ENCODE measurements at places on chromosomes 4 and X. TPM values are rescaled to one million over a fixed set of nuclear protein-coding genes. Genes with fewer than 3 reads are reported as not detected.

- peaks cover 2% of the 10 kb centered on the region for H3K4me1 ChIP-seq
- no peaks in the 10 kb centered on the region for H3K36me3 ChIP-seq
- DNase-seq = no peak
- no peak overlapping the region for H3K4me3 ChIP-seq
- H3K27ac ChIP-seq = no peak overlapping the region
Measured at GRCh38 chr4:158540125-158540907, 18.6 kb downstream of the RXFP1 start.

DNA sequence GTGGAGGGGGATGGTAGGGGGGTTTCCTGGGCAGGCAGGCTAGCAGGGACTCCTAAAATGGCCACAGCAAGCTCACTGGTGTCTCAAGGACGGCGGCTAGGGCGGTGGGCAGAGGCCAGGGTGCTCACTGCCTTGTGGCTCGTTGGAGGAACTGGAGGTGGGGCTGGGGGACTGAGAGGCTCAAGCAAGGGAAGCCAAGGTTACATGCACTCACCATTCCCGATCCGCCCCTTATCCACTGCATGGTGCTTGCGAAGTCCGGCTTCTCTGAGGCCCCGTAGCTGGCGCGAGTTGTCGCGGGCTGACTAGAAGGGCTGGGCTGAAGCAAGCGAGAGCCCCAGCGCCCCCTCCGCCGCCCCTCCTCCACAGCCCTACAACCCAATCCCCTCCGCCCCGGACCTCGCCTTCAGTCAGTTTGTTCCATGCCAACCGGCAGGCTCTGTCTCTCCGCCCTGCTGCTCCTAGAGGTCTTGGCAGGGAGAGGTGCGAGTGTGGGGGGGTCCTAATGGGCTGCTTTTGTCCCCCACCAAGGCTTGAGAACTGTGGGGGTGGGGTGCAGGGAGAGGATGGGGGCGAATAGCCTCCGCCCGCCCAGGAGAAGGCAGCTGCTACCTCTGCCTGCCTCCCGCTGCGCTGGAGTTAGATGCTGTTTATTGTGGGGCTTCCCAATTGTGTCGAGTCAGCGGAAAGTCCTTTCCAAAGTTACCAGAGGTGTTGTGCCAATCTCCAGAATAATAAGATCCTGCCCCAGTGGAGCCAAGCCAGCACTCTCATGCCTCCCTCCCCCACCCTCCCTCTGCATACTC is at the start of gene ARHGEF9:
ARHGEF9 (minus strand) TSS at position 313 of the 806 bp plus-strand sequence; CDS start at position 244, 69 bp downstream.
- peak within 1 kb of the TSS; percentile 38 for H3K4me3 ChIP-seq
- DNase-seq = peak; percentile 3
- no peaks in the 10 kb centered on the region for H3K36me3 ChIP-seq
- H3K27me3 ChIP-seq = no peaks in the 10 kb centered on the region
- no peaks in the 10 kb centered on the region for H3K4me1 ChIP-seq
- H3K27ac ChIP-seq = no peak within 1 kb of the TSS

DNA sequence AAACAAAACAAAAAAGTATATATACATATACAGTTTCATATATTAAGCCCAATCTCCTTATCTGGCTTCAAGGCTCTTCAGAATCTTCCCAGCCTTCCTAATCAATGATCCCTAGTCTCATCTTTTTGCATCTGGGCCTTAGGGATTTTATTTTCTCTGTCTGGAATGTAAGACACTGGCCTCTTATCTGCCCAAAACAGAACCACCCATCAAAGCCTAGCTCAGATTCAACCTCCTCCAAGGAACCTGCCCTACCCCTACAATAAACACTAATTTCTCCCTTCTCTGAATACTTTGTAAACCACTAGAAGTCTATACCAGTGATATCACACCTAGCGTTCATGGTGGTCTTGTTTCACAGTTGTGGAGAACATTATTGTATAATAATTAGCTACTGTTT is 23.2 kb upstream of the GAB1 start:
- H3K27ac ChIP-seq = no peak overlapping the region
- DNase-seq = no peak
- no peaks in the 10 kb centered on the region for H3K4me1 ChIP-seq
- no peaks in the 10 kb centered on the region for H3K36me3 ChIP-seq

GRCh38 chrX:10288373-10288975 is 131.7 kb downstream of the CLCN4 start:
- H3K27me3 ChIP-seq = no peaks in the 10 kb centered on the region
- H3K4me3 ChIP-seq = no peak overlapping the region
- no peak for DNase-seq
- H3K27ac ChIP-seq = no peak overlapping the region
- no peaks in the 10 kb centered on the region for H3K4me1 ChIP-seq

- no peaks in the 10 kb centered on the region for H3K36me3 ChIP-seq
- no peaks in the 10 kb centered on the region for H3K4me1 ChIP-seq
- no peak overlapping the region for H3K27ac ChIP-seq
- no peak overlapping the region for H3K4me3 ChIP-seq
- DNase-seq = peak; percentile 50
Measured at GRCh38 chr4:129362691-129363274, 266.8 kb downstream of the C4orf33 start.

The GUCY1A1 gene
- total RNA-seq = not detected

The CACNA1F gene
- not detected for total RNA-seq

- no peaks in the 10 kb centered on the region for H3K36me3 ChIP-seq
- H3K4me1 ChIP-seq = no peaks in the 10 kb centered on the region
- no peaks in the 10 kb centered on the region for H3K27me3 ChIP-seq
Measured at GRCh38 chr4:147246096-147246495, 234.8 kb upstream of the EDNRA start.

- H3K4me1 ChIP-seq = peaks cover 16% of the 10 kb centered on the region
- H3K4me3 ChIP-seq = no peak overlapping the region
- DNase-seq = peak; percentile 45
- H3K27ac ChIP-seq = no peak overlapping the region
Measured at GRCh38 chr4:27010334-27010940, 149.8 kb downstream of the STIM2 start.

The TBC1D19 gene
- total RNA-seq = 9.7 TPM
